GM19239 (cell line): ENCODE measurements at places on chromosomes 2 and 18.
A peak's percentile ranks its signal among the peaks of the same experiment; 100 is the strongest.

GRCh38 chr18:59502274-59503175, 143.5 kb upstream of the LMAN1 start:
- DNase-seq: no peak

DNA sequence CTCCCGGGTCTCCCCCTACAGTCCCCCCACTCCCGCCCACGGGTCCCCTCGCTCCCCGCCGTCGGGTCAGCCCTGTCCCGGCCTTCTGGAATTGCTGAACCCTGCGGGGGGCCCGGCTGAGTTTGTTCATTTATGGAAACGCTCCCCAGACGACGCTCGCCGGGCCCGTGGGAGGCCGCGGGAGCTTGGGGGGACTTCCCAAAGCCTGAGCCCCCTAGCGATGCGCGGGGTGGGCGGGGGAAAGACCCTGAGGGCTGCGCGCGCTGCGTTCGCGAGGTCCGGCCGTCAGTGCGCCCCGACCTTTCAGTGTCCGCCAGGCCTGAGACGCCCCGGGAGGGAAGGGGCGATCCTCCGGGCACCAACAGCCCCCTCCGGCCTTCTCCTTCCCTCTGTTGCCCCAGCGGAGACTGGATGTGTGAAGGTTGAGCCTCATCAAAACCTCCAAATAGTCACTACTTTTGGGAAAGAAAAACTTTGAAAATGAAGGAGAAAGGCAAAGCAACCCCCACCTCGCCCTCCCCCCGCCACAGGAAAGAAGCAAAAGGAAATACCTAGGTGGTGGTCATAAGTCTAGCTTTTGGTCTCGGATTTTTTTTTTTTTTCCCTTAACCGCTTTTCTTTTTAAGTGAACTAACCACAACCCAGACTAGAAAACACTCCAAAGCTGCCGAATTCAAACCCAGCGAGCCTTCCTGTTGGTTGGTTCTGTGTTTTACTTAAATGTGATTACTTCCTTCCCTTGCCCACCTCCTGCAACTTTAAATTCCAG, 509 bp upstream of the CYS1 start:
- peak; percentile 54 for DNase-seq

DNA sequence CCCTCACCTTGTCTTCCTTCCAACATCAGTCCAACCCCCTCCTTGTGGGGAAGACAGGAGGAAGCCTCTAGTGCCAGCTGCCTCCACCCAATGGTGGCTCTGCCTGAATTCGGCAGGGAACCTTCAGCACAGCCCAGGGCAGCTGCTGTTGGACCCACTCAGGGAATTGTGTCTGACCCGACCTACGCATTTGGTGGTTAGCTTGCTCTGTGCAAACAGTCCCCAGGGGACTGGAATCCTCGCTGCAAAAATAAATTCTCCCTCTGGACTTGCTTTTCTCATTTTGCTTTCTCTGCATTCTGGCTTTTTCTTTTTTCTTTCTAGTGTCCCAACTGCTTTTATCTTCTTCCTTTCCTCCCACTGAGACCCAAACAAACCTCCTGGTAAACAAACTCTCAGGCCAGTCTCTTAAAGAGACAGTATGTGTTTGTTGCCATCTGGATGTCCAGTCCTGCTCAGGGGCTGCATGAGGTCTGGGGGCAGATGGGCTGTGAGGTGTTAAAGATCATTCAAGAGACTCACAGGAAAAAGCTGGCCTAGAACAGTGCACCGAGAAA, 137.7 kb upstream of the HAAO start:
- no peak for DNase-seq

GRCh38 chr2:130850788-130851623, 14.3 kb downstream of the ARHGEF4 start:
- DNase-seq: no peak

GRCh38 chr2:200590090-200590489, 4.3 kb downstream of the AOX1 start:
- no peak for DNase-seq

GRCh38 chr2:6960659-6961058, 43.4 kb downstream of the RNF144A start:
- DNase-seq: no peak

DNA sequence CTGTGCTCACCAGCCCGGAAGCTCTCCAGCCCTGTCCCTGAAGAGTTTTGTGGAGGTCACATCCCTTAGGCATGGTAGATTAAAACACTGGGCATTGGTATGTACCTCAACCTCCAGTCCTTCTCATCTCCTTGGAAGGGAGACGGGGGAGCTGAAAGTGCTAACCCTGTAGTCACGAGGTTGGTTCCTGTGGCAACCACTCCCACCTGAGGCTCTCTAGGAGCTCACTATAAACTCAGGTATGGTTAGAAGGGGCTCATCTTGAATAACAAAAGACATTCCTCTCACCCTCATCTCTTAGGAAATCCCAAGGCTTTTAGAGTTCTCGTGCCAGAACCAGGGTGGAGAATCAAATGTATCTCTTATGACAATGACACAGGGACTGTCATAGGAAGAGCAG, 43.0 kb upstream of the MGAT4A start:
- no peak for DNase-seq

GRCh38 chr18:23908827-23909226, 105.7 kb upstream of the TTC39C start:
- DNase-seq: no peak

- no peak for DNase-seq
These were observed 238.7 kb downstream of the ERBB4 start for GRCh38 chr2:212299943-212300342.

DNA sequence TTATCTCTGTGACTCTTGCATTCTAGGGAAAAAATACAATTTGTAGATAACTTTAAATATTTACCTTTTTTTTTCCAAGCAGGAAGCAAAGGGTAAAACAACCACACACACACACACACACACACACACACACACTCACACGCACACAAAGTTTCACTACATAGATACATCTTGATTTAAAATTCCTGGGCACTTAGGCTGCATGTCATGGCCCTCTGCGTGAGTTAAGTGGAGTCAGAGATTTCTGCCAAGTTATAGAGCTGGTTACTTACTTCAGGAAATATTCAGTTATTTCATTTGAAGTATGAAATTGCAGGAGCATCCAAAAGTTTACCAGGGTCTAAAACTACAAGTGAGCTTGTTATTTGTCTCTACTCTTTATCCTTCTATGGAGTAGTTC, 612.0 kb downstream of the IRS1 start:
- DNase-seq: no peak

DNA sequence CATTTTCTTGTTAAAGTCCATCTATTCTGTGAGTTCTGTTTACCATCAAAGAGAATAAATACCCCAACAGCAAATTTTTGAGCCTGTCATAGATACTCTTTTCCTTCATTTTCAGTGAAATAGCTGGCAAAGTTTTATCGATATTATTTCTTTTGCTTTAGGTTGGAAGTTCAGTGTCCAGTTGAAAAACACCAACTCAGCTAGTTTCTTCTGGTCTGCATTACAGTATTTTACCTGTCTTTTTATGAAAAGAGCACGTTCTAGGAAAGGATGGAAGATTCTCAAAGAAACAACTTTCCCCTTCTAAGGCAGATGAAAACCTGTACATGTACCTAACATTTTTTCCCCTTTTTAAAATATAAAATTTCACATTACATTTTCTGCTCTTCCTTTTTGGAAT, 80.4 kb upstream of the PROKR1 start:
- no peak for DNase-seq

- no peak for DNase-seq
These were observed 204.5 kb upstream of the SPRED2 start for GRCh38 chr2:65636813-65637483.

- no peak for DNase-seq
These were observed 20.5 kb upstream of the GREB1 start for GRCh38 chr2:11513319-11513718.

- peak; percentile 61 for DNase-seq
These were observed 3.5 kb upstream of the SLC9A2 start for GRCh38 chr2:102615620-102616436.

DNA sequence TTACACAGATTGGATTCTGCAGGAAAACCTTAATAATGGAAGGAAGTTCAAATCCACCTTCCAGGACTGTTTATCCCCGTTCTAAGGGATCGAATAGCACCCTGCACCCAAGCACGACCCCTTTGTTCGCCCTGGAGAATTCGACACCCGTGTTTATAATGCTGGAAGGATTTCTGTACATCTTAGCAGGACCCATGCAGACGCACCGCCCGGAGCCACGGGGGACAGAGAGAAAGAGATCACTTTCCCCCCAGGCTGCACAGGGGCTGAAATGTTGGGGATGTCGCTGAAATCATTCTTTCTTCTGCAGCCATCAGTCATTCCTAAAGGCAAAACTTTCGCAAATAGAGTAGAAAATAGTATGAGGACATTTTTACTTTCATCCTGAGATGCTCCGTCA, 238.7 kb upstream of the SALL3 start:
- DNase-seq: no peak

- DNase-seq: no peak
These were observed 457.0 kb upstream of the HNMT start for GRCh38 chr2:137507237-137507636.

DNA sequence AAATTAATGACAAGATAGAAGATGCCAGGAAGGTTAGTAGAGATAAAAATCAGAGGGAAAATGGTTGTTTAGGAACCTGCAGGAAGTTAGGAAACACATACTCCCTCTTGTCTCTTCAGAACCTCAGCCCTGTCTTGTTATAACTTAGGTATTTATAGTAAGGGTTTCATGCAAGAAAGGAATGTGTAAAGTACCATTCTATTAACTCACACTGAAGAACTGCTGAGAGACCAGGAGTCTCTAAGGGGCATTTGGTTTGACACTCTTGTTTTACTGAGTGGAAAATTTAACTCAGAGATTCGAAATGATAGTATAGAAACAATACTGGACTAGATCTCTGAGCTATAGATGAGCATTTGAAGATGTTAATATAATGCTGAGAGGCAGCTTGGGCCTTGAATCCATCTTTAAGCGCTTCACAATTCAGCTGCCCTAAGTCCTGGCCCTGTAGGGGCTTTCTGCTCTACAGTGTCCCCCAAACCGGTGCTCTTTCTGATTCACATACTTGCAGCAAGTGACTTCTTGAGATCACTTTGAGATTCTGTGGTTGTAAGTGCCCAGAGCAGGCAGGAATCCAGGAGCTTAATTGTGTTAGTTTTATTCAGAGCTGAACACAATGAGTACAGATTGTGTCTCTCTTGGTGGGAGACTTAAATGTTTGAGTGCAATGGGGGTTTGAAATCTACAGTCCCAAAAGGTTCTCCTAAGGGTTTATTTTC, 235.0 kb upstream of the RGPD4 start:
- DNase-seq: no peak

DNA sequence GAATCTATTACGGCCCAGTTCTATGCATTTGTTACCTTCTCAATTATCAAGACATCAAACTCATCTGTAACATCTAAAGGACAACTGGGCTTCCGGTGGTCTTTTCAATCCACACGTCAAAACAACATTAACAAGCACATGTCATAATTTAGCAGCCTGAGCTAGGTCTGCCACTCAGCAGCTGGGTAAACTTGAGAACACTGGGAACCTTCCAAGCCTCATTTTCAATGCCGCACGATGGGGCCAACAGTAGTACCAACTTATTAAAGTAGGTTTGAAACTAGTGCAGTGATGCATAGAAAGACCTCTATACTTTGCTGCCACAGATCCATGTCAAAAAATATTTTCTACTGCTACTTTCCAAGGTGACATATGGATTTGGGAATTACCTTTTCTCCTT, 60.4 kb downstream of the COL4A4 start:
- DNase-seq: no peak

DNA sequence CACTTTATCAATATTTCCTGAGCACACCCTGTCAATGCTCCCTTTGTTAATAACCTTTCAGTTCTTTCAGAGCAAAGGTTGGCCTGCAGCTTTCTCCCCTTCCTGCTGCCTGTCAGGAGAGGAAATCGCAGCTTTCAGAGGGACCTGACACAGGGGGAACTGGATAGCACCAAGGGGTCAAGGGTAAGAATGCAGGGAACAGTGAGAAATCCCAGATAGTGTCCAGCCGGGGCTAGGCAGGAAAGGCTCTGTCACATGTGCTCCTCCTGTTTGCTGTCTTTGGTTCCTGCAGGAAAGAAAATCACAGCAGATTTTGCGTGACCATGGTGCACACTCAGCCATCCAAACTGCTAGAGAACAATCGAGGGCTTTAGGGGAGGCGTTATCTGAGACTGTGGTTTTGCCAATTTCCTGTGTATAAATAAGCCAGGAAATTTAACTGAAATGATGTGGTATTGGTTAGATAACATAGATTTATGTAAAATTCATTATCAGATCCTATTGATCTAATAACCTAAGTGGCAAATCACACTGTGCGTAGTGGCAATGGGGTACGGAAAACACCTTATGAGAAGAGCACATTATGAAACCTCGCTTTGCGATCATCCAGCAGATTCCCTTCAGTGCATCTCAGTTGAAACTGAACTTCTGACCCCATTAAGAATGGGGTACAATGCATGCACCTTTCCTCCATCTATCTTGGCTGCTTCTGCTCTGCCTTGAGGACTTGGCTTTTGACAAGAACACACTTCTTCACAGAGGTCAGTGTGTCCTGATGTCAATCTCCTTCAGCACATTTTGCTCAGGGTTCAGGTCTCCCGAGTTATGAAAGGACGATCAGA, 178.0 kb downstream of the ICOS start:
- DNase-seq: no peak

DNA sequence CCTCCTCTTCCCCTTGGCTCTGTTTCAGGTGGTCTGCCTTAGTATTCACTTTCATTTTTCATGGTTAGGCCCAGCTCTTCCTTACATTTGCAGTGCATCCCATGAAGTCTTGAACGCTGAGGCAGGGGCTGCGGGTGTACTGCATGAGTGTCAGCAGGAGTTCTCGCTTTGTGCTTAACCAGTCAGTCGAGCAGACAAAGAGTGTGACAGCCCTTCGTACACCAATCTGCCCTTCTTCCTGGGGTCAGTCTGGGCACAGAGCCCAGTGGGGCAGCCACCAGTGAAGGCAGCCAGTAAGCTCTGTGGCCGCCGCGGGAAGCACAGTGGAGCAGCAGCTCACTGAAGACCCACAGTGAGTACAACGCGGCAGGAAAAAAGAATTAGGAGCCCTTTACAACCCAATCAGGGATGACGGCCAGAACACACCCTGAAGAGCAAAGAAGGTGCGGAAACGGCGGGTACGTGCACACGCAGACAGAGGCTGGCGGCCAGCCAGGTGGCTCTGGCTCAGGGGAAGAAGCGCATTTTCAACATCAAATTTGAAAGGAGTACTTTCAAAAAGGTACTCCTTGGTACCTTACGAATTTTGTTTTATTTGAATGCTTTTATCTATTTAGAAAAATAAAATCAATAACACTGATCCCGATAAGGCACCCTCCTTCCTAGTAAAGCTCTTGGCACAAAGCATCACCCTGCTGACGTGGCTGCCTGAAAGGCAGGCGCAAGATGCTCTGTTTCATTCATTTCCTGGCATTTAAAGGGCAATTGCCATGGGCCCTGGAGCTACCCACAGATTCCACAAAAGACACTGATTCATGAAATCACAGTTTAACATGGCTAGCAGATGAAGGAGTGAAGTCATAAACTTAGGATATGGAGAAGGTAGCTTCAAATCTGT, 47.0 kb upstream of the SEMA4C start:
- no peak for DNase-seq

- DNase-seq: no peak
These were observed 292.0 kb upstream of the LRP1B start for GRCh38 chr2:142422769-142423168.
